ENCODE measurements at places on chromosomes 12 and 14.
A peak's percentile ranks its signal among the peaks of the same experiment; 100 is the strongest.

- DNase-seq: no peak
Observed at GRCh38 chr12:2647186-2647585, 147.6 kb upstream of the FKBP4 start.

DNA sequence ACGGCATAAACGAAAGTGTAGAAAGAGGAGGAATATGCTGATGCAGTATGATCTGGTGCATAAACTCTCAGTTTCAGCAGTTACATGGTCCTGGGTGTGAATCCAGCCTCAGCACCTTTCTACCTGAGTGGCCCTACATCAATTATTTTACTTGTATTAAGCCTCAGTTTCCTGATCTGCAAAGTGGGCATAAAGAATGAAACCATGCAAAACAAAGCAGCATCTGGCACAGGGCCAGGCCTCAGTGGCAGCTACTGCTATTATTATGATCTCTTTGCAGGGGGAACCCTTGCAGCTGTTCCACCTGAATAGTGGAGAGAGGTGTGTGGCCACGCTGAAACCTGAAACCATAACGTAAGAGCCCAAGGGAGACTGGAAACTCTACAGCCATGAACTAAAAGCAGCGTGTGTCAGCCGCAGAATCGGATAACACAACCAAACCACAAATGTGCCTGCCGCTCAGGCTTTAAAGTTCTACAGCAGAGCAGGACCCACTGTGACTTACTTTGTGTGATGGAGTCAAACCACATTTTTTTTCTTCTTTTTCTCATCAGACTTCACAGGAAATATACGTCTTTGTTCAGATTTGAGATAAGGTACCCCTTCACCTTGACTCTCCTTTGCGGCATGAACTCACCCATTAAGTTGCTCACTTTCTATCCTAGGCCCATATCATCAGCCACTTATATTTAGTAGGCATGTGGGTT lies 29.2 kb upstream of the FOS start:
- no peak for DNase-seq

GRCh38 chr14:88232771-88233170 lies 90.3 kb downstream of the KCNK10 start:
- no peak for DNase-seq

GRCh38 chr14:105492971-105493871 lies 2.2 kb downstream of the TEDC1 start:
- DNase-seq: no peak

DNA sequence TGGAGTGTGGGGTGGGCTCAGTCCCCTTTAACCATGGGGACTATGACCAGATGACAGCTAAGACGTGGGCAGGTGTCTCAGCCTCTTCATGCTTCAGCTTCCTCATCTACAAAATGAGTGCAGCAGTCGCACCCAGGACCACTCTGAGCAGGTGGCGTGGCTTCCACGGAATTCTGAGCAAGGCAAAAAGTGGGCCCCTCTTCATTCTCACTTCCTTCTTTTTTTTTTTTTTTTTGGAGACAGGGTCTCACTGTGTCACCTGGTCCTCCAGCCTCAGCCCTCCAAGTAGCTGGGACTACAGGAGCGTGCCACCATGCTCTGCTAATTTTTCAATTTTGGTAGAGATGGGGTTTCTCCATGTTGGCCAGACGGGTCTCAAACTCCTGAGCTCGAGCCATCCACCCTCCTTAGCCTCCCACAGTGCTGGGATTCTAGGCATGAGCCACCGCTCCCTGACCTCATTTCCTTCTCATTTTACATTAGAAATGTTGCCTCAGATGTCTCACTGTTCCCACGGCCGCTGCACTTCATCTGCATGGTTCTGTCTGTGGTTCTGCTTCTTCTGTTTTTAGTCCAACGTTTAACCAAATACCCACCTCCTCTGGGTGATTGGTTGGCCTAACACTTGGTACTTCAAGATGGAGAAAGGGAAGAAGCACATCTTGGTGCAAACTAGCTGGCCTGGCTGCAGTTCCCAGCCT lies 41.3 kb upstream of the BCL7A start:
- DNase-seq: peak; percentile 16

DNA sequence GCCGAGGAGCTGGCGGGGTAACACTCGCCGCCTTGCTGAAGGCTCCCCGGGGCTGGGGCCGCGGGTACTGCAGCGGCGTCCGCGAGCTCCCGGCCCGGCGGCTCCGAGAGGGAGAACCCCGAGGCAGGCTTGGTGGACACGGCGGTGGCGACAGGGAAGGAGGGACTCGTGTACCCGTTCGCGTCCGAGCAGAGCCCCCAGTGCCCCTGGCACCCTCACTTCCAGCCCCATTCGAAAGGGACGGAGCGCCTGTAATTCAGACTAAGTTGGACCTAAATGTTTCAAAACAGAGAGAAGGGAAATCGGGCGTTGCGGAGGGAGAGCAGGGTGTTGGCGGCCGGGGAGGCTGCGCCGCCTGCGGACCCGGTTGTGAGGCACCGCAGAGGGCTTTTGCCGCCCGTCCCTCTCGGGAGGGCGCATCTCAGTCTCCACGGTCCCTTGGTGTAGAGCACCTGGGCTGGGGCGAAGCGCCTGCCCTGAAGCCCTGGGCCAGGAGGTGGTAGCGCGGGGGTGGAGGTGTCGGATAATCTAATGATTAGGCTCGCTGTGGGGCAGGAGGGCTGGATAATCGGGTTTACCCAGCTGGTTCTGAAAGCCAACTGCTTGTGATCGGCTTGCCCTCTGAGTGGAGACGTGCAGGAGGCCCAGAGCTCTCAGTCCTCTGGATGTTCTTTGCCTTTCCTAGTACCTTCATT lies 771 bp downstream of the DAAM1 start:
- peak; percentile 27 for DNase-seq

GRCh38 chr14:43041976-43042375 lies 1435.3 kb downstream of the LRFN5 start:
- DNase-seq: no peak

- DNase-seq: peak; percentile 47
Observed at GRCh38 chr14:24013654-24014514, 25.2 kb downstream of the DHRS4L2 start.

DNA sequence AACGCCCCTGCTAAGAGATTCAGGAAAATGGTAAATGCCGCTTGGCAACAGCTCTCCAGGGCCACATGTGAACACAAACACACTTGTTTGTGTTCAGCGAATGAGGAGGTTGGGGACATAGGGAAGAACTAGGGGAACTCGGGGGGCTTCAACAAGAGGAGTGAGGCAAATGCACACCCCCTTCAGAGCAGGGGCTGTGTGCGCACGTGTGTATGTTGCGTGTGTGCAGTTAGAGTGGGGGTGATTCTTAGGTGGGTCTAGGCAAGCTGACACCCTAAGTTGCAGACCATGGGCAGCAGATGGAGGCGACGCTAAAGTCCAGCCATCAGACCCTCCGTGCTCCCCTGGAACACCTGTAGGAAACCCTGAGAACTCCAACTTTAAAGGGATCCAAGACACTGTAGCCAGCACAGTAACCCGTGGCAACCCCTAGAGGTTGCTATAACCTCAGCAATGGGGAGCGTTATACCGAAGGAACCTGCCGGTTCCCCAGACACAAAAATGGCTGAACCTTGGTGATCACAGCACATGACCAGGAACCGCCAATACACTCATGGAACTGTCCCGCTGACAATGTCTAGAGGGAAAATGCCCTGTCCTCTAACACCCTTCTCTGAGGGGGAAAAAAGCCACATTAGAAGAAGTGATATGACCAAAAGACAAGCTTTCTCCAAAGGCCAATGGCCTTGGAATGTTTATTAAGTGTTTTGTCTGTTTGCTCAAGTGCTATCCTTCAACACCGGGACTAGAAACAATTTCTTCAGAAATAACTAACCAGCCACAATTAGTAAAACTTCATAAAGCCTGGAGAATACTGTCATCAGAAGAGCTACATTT lies 86.5 kb upstream of the CEP83 start:
- peak; percentile 59 for DNase-seq

DNA sequence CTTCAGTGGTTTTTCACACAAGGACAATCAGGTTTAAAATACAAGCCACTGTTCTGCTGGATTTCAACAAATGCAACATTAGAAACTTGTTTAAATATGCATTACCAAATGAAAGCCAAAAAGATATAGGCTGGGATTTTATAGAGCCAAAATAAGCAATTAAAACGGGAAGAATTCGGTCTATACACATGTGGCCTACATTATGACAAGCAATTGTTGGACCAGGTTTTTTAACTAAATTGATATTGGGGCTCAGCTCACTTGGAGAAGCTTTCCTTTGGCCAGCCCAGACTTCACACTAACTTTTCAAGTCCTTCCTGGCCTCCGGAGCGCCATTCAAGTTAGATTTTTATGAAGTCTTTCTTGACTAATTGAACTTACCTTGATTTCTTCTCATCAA lies 16.9 kb upstream of the PDE3A start:
- no peak for DNase-seq

GRCh38 chr12:121240484-121241101 lies 30.7 kb downstream of the P2RX4 start:
- DNase-seq: peak; percentile 49

DNA sequence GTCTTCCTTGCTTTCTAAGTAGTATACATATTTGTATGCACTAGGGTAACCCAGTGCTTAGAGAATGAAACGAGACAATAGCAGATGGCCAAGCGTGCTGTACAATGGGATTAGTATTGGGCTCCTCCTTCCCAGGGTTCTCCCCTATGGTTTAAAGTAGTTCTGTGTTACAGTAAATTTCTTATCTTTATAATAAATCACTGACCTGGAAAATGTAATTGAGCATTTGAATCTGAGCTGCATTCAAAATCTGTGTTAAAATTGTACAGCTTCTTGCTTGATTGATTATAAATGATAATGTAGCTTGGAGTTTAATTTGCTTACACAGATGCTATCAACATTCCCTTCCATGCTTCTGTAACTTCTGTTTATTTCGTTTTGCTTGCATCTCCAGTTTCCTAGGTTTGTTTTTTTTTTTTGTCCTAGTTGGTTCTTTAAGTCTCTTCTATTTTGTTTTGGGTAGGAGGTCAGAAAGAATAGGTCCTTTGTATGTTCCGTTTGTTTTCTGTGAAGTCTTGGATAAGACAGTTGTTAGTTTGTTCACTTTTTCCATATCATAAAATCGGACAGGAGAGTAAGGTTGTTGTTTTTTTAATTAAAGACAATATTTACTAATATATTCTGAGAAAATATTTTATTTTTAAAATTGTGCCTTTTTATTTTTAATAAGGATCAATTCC lies 171.2 kb downstream of the ERC1 start:
- DNase-seq: no peak

- no peak for DNase-seq
Observed at GRCh38 chr12:91785655-91786498, 359.8 kb downstream of the BTG1 start.

- DNase-seq: no peak
Observed at GRCh38 chr12:23699031-23699430, 250.4 kb downstream of the SOX5 start.

- no peak for DNase-seq
Observed at GRCh38 chr14:42671636-42672035, 1065.0 kb downstream of the LRFN5 start.

DNA sequence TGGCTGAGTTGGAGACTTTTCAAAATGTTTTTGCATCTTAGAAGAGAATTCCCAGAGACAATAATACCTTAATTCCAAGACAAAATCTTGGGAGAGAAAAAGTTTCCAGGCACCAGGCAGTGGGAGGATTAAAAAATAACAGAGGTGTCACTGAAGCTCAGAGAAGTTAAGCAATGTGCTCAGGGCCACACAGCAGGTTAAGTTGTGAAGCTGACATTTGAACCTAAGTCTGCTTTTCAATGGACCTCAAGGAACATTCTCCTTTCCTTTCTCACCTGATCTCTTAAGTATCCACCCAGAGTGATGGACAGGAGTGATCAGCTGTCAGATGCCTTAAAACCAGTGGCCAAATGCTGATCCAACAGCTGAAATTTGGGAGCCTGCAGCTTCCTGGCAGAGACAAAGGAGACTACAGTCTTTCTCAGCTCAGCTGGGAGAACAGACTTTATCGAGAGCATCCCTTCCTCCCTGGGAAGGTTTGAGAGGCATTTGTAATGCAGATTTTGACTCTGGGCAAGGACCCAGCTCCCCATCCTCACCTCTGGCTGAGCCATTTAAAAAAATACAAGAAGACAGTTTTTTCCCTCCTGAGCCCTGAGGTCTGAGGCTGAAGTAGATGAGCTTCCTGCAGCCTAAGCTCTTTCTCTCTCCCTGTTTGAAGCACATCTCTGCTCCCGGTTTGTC lies 174.9 kb upstream of the RPH3A start:
- no peak for DNase-seq

DNA sequence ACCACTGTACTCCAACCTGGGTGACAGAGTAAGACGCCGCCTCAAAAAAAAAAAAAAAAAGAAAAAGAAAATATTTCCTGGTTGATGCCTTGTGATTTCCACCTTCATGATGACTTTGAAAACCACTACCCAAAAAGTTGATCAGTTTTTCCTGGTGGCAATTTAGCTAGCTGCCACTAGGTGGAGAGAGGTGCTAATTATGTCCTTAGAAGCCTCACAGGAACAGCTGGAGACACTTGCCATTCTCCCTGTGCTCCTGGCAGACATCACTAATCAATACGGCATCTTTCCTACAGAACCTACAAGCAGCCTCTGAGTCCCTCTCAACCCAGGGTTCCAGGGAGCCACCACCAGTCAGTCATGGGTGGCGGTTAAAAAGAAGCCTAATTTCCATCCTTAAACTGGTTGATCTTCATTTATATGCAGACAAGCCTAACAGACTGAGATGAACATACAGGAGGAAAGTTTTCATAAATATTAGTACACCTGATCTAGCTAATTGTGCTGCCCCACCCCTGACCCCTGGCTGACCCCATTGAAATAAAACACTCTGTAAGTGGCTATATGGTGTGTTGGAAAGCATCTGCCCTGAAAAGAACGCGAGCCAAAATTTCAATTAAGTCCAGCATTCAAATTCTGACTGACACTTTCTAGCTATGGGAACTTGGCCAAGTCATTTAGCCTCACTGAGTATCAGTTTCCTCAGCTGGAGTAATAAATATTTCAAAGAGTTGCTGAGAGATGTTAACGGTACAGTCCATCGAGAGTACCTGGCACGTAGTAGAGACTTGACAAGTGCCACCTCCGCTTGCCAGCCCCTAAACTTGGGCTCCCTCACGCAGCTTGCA lies 6.2 kb upstream of the OAS1 start:
- peak; percentile 25 for DNase-seq

- peak; percentile 33 for DNase-seq
Observed at GRCh38 chr12:4037747-4038312, 164.6 kb upstream of the PARP11 start.

DNA sequence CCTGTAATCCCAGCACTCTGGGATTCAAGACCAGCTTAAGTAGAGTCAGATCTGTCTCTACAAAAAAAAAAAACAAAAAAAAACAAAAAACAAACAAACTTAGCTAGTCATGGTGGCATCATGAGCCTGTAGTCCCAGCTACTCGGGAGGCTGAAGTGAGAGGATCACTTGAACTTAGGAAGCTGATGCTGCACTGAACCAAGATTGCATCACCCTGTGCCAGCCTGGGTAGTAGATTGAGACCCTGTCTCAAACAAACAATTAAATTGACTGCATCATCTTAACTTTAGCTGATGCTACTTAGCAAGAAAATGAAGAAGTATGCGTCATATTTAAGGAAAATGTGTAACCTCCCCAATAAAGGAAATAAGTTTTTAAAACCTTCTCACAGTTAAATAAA lies 136.6 kb upstream of the ATXN7L3B start:
- DNase-seq: no peak
